NCI-H2081 treated with DMSO at 0.1 percent for 48 hours (cell line): ENCODE measurements at places on chromosomes 1 and 21.

GRCh38 chr1:80417671-80418070, 1383.1 kb upstream of the ADGRL2 start:
- no peak for DNase-seq

DNA sequence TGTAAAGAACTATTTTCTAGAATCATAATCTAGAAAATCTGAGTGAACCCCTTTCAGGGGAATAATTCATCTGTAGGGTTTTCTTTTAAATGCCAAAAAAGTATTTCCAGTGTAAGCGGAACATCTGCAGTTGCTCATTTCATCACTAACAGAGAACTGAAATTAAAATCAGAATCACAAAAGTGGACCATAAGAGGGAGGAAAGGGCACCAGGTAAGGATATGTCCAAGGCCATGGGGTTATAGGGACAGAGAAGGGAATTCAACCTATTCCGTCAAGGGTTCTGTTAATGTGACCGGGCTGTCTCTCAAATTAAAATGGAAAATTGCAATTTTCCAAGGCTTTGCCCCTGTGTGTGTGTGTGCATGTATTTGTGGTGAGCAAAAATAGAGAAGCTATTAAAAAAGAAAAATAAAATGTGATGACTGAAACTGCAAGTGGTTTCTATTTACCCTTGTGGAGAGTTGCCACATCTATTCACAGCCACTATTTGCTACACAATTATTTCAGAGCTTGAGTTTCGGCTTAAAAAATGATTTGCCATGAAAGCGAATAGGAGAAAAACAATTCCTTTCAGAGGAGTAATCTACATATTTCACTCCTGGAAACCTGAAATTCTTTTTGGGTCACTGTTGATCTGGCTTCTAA, 53.1 kb downstream of the APP start:
- peak; percentile 60 for DNase-seq

- DNase-seq = no peak
Measured at GRCh38 chr1:178388418-178389145, 108.2 kb downstream of the CLEC20A start.

DNA sequence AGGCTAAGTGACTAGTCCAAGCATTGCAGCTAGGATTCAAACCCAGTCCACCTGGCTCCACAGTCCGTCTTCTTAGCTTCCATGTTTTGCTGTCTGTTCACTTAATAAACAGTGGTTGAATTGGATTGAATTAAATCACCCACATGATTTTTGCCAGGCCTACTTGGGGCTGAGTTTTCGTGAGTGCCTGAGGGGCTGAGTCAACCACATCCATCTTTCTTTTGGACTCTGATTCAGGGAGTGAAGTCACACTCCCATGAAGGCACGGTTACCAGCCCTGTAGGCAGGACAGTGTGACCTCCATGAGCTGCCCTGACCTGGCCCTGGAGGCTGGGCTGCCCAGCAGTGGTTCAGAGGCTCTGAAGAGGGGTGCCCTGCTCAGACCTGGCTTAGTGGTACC, 123.7 kb downstream of the ACTL8 start:
- no peak for DNase-seq

DNA sequence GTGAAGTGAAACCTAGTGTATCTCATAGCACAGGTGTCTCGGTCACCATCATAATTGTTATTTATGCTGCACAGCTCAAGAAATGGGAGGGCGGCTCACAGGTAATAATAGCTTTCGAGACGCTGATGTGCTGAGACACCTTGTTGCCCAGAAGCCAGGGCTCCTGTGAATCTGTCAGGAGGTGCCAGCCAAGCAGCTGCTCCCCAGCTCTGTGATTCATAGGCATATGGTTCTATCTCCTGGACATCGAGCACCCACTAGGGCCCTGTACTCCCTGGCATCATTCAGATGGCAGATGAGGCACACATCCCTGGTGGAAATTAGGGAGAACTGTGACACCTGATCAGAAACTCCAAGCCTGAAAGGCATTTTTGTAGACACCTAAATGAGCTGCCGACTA, 53.5 kb downstream of the SYT6 start:
- DNase-seq = no peak

- DNase-seq = no peak
Measured at GRCh38 chr1:217331698-217332097, 299.2 kb downstream of the GPATCH2 start.

- no peak for DNase-seq
Measured at GRCh38 chr21:38341546-38342012, 84.8 kb downstream of the KCNJ15 start.

DNA sequence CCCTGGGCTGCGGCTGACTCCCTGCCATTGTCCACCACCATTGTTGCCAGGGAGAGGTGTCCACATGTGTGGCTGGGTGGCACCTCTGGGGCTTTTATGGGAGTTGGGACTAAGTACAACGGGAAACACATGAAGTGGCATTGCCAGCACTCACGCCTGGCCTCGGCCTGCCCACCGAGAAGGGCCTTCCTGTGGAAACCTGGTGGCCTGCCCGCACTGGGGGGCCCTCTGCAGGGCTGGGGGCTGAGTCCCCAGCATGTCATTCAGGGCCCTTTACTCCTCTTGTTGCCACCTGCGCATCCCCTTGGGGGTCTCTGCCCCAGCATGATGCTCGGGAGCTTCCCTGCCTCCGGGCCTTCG, 35.5 kb upstream of the RUNX3 start:
- DNase-seq = no peak
